ENCODE measurements at places on chromosomes 2 and 18.

- DNase-seq = no peak
These were observed 219.5 kb upstream of the GYPC start for GRCh38 chr2:126436411-126436810.

GRCh38 chr2:221822416-221822815 lies 250.3 kb upstream of the EPHA4 start:
- DNase-seq = no peak

DNA sequence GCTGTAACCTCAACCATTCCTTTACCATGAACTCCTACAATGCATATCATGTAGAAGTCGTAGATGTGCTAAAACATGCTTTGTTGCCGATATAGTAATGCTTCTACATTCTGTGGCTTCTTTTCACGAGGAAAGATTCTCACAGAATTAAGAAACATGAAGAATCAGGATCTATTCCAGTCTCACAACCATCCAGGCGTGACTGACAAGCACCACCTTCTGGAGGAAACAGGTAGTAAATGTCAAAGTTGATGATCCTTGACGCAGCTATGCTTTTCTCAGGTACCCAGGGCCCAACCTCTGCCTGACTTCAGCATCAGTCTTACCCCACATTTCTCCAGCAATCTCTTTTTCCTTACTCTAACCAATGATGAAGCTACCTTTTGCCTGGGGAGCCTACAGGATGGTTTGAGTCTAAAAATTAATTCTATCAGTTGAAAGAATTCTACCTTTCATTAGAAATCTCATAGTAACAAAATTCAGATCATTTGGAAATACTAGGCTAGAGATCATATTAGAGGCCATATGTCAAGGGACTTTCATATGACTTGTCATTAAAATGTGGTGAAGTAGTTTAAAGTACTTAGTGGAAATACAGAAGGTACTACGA lies 123.3 kb upstream of the RND3 start:
- no peak for DNase-seq

DNA sequence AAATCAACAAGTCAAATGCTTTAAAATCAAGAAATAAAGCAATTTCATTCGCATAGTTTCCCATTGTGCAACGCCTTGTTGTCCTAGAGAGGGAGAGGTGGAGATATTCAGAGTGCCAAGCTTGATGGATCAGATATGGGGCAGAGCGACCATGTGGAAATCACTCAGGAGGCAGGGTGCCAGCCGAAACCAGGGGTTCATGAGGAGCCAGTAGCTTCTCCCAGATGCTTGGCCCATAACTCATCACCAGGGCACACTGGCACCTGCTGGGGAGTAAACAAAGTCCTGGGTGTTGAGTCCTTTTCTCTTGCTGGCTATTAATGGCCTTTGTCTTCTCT lies 53.0 kb upstream of the ASAP2 start:
- DNase-seq = no peak

DNA sequence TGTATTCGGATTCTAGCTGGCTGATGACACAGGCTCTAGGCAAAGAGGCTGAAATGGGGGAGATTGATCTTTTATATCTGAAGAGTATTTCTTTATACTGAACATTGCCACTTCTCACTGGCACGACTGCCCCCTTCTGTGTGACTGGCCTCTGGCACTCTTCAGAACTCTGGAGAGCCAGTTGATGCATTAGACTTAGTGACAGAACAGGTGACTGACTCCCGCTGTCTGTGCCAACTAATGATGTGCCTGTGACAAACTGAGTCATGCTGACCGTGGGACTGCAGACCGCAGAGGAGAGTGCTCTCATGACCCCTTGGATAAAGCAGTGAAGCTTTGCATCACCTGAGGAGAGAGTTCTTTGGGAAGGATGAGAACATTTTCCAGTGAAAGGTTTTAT lies 14.4 kb downstream of the MGAT5 start:
- DNase-seq = no peak

- no peak for DNase-seq
These were observed 710.4 kb downstream of the SLC4A3 start for GRCh38 chr2:220337611-220338440.

DNA sequence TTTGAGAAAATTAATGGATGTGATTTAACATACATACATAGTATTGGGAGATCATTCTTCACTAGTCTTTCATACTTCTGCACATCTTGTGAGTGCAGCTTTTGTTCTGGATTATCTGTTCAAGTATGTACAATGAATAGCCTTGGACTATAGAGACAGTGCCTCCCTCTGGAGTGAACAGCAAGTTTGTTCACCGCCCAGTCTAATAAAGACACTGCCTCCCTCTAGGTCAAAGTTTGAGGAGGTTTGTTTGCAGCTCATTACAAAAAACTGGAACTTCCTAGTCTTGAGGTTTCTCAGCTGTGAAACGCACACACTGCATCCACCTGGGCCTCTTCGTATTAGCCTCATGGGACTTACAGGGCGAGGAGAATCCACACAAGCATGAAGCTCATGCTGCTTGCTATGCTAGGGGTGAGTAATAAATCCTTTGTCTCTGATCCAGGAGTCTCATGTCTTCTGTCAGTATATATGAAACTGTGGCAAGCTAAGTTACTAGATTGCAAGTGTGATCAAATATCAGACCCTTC lies 26.0 kb upstream of the LAPTM4A start:
- no peak for DNase-seq

DNA sequence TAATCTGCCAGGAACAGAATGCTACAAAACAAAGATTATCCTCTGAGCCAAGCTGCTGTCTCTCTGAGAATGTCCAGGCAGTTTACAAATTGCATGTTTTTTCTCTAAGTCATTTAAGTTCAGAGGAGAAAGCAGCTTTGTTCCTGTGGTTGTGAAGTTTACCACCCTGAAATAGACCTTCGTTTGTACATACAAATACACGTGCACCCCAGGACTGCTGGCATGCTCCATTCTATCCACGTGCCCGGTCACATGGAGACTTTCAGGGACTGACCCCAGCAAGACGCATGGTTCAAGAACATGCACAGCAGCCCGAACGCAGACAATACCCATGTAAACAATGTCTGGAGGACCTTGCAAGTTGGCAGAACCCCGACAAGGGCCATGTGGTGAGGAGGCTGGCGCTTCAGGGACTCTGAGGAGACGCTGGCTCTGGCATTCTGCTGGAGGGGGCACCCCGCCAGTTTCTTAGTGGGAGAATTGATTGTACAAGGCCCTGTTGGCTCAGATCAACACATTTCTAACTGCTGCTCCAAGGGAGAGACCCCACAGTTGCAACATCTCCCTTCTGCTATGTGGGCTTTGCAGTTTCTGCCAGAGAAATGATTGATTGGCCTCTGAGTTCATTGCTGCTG lies 33.3 kb downstream of the FAM178B start:
- no peak for DNase-seq

DNA sequence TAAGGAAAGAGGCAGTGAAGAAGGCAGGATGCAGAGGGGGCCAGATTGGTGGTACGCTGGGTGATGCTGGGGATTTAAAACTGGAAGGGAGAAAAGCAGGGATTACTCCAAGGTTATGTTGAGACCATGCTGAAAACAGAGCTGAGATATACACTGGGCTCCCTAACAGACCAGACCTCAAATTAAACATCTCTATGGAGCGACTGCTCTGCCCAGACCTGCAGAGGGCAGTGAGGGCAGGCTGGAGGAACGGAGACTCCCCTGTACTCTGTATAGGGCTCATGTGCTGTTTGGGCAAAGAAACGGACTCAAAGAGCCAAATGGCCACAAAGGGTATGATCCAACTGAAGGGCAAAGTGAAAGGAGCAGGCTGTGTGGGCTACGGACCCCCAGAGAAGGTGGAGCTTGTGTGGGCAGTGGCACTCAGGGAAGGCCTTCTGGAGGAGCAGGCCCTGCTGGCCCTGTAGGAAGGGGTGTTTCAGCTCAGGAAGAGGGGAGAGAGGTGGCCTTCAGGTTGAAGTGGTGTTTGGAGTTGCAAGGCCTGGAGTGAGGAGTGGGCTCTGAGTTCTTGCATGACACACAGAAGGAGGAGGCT lies 4.8 kb upstream of the CELF4 start:
- no peak for DNase-seq

- no peak for DNase-seq
These were observed 3.5 kb upstream of the ADNP2 start for GRCh38 chr18:80105369-80106167.

GRCh38 chr2:43004879-43005244 lies 212.5 kb upstream of the HAAO start:
- no peak for DNase-seq

- no peak for DNase-seq
These were observed 92.6 kb downstream of the METTL4 start for GRCh38 chr18:2478662-2479061.

DNA sequence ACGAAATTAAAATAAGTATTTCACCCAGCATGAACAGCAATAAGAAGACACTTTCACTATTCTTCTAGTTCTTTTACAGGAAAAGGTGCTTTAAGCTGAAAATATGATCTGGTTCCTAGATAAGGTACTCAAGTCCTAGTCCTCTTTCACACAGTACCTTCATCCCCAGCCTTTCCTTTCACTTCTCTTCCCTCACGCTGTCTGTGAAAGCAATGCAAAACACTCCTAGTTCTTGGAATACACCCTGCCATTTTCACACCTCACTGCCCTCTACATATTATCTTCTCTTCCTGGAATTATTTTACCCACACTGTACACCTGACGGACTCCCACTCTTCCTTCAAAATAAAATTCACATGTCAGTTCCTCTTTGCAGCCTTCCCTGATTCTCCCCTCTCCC lies 82.9 kb downstream of the DNAH7 start:
- DNase-seq = no peak

- peak; percentile 75 for DNase-seq
These were observed 19.3 kb downstream of the GPR55 start for GRCh38 chr2:230905448-230906421.

GRCh38 chr2:240599141-240599583 lies 12.6 kb downstream of the CAPN10 start:
- DNase-seq = no peak

- DNase-seq = no peak
These were observed 36.6 kb downstream of the FEZ2 start for GRCh38 chr2:36561237-36561944.

- DNase-seq = no peak
These were observed 1009.2 kb upstream of the FANCL start for GRCh38 chr2:59250307-59250677.

- DNase-seq = no peak
These were observed 18.0 kb upstream of the KLHL23 start for GRCh38 chr2:169715379-169716237.

DNA sequence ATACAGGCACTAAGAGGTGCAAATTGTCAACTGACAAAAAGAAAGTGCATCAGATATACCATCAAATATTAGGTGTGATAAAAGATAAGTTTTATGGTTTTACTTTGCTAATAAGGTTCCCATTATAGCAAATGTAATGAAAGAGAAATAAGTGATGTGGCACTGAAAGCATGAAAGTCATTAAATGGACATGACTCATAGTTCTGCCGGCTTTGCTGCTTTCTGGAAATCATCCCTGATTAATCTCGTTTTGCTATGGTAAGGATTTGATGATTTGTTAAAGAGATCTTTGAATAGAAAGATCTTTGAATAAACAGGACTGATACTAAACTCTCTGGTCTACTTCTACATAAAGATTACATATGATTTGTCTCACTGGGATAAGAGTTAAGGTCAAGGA lies 72.7 kb downstream of the CLIP4 start:
- DNase-seq = no peak

DNA sequence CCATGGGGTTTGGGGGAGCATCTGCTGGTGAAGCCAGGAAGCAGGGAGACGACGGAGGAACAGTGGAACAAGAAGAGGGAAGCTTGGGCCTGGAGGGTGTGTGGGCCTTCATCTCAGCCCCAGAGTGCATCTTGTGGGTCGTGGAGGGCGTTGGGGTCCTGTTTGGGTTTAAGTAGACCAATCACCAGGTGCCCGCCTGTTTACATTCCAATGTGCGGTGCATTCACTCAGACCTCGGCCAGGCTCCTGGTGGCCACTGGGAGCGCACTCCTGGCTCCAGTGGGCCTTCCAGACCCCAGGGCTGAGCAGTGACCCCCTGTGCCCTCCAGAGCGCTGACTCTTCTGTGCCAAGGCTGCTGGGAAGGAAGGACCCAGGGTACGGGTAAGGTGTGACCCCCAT lies 293.7 kb downstream of the NDUFA10 start:
- DNase-seq = no peak

DNA sequence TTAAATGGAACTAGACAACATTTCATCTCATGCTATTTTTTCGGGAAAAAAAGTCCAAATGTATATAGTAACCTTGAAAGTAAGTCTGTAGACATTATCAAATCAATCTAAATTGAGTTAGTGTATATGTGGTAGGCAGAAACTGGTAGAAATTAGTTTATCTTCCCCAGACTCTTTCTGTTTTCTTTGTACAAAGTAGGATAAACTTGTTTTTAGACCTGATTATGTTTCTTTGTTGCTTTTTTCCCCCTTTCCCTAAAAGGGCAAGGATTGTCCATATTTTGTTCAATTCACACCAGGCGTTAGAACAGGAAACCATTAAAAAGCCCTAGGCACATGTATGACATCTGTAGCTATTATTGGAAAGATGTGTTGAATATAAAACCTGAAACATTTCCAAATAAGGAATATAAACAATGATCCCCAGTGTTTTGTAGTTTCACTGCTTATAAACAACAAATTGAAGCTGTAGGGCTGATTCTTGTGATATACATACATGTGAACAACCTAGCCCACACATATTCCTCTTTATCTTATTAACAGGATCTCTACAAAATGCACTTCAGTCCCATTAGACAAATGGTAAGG lies 528.3 kb downstream of the PARD3B start:
- no peak for DNase-seq

DNA sequence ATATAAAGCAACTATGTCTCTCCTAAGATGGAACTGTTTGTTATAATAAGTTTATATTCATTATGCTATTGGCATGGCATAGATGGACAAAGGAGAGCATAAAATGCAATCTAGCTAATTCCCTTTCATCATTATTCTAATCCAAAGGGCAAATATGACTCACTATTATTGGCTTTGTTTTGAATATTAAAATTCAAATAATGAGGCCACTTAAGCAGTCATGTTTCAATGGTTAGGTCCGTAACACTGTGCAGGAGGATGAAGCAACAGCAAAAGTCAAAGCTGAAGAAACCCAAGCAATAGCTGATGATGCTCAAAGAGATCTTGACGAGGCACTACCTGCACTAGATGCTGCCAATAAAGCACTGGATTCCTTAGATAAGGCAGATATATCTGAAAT lies 177.1 kb downstream of the TRABD2A start:
- no peak for DNase-seq

DNA sequence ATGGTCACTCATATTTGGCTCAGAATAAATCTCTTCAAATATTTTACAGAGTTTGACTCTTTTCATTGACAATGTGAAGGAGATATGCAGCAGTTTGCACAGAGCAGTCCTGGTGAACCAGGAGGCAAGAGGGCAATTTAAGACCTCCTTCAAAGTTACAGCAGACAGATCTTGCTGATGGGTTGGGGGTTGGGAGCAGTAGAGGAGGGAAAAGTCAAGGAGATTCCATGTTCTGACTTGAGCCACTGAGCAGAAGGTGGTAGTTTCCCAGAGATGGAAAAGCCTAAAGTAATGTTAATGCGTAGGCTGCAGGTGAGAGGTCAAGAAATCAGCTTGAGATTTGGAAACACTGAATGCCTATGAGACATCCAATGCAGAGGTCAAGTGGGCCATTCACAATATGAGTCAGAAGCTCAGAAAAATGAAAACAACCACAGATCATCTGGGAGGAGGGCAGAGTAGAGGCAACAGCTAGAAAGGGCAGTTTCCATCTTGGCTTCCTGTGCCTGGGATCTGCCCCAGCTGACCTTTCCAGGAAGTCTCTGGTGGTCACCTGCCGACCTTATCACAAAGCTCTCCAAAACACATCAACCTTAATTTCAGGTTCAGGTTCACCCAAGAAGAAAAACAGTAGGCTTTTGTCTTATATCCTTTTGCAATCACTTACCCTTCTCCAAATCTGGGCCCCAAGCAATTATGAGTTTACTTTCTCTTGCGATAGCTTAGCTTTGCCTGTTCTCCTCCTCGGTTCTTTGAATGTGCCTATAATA lies 197.5 kb upstream of the ARL4C start:
- DNase-seq = no peak
